ENCODE measurements at places on chromosomes 2 and 18.

GRCh38 chr2:27082773-27083409, 3.7 kb upstream of the KHK start:
- DNase-seq: no peak

DNA sequence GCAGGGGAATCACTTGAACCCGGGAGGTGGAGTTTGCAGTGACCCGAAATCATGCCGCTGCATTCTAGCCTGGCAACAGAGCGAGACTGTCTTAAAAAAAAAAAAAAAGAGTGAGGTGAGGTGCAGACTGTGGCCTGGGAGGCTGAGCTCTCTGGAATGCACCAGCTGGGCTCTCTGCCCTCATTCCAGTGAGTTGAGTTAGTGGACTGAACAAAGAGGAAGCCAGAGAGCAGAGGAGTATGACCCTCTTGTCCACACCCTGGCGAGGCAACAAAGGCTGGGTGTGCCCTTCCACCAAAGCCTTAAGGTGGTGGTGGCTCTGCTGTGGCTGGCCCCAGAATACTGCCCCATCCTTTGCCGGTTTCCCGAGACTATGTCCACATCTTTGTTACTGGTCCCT, 71.3 kb upstream of the ACKR3 start:
- DNase-seq: no peak

DNA sequence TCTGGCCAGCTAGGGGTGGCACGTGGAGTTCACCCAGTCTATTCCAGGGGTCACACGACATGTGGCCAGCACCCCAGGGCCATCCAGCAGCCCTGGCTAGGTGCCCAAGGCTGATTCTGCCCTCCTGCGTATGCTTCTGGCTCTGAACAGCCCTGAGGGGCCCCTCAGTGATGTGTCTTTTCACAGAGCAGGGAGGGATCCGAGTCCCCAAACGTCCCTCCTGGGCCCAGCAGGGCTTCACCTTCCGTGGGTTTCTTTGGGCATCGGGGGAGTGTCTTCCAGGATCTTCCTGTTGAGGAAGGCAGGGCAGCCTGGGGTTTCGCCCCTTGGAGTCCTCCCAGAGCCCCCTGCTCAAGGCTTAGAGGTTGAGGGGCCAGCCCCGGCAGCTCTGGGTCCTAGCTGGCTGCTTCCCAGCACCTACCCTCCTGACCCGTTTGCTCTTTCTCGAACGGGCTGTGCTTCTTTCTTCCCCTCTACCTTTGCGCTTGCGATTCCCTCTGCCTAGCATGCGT, 165.9 kb downstream of the DYSF start:
- no peak for DNase-seq

DNA sequence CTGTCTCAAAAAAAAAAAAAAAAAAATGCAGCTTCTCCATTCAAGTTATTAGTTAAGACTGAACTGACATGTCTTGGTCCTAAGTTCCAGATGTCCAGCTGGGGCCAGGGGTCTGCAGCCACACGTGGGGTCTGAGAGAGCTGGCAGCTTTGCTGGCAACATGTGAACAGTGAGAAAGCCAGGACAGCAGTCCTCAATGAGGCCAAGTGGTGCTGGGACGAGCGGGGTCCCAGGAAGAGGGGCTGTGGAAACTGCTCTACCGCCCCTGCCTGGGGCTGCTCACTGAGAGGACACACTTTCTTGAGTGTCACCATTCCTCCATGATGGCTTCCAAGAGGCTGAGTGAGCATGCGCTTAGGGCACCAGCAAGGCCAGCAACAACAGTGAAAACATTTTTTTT, 100.7 kb upstream of the TAF1B start:
- no peak for DNase-seq

GRCh38 chr2:42194428-42194827, 25.3 kb downstream of the EML4 start:
- no peak for DNase-seq

- no peak for DNase-seq
Observed at GRCh38 chr2:82780050-82780449, 1679.0 kb downstream of the SUCLG1 start.

- DNase-seq: no peak
Observed at GRCh38 chr2:46943881-46944798, 28.5 kb upstream of the MCFD2 start.

GRCh38 chr2:11154016-11154922, 998 bp upstream of the SLC66A3 start:
- DNase-seq: no peak

DNA sequence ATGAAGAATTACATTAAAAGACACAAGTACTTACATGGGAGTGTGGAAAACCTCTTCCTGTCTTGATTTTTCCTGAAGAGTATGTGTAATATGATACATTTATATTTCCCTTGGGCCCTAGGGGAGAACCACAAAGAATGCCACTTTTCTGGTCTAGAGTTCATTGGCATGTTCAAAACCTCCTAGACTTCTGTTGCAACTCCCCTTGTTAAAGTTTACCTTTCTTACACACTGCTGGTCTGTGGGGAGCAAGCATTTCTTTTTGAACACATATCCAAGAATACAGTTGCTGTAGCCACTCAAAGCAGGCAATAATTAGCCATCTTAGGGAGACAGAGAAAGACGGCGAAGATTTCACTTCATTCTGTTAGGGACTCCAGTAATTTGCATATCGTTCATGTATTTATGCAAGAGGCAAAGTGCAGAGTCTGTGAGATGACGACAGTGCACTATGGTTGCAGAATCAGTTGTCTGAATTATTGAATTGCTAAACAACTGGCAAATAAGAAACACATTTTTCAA, 103.5 kb downstream of the NOL4 start:
- DNase-seq: no peak

DNA sequence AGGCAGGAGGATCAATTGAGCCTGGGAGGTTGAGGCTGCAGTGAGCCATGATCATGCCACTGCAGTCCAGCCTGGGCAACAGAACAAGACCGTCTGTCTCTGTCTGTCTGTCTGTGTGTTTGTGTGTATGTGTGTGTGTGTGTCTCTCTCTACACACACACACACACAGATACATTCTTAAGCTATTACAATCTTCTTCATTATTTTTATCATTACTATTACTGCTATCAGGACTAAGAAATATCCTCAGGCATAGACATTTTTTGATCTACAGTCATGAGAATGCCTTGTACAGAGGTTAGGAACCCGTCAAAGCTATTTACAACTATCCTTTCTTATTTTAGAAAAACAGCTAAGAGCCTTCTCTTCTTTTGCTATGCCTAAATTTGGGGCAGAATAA, 207.4 kb downstream of the NEDD4L start:
- no peak for DNase-seq

DNA sequence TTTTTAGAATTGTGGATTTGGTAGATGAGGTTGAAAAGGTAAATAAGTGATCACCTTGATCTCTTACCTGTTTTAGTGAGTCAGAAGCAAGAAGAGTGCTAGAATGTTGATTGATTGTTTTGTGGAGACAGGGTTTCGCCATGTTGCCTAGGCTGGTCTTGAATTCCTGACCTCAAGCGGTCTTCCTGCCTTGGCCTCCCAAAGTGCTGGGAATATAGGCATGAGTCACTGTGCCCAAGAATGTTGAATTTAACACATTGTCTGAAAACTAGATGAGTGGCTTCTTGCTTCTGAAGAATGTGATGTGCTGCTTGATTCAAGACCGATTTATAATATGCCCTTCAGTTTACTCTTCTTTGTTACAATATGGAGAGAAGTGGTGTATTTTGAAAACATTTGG, 121.3 kb downstream of the FMNL2 start:
- DNase-seq: no peak

DNA sequence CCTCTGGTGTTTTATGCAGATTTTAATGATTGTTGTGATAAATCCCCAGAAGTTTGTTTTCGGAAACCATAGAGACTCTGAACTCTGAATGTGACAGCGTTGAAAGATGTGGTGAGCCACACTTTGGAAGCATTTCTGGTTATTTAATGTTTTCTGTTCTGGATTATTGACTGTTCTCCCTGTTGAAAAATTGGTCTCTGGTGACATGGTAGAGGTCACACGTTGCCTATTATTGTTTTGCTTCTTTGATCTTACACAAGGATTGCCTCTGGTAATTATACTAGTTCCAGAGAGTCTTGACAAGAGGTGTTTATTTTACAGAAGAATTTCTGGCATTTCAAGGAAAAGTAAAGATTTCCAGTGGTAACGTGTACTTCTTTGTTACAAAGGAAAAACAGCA, 127.1 kb downstream of the GREB1L start:
- DNase-seq: no peak

DNA sequence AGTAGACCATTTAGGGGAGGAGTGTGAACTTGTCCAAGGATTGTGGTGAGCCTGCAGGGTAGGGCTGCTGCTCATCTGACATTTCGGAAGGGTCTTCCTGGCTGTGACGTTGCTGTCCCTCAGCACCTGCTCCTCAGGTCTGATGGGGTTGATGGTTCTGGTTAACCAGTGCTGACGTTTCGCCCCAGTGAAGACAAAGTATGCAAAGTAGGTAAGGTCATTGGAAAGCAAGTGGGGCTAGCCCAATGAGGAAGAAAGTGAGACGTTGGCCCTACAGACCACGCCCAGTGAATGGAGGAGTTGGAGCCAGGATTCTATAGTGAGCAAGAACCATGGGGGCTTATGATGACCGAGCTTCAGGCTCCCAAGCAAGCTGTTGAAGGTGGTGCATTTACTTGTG, 33.4 kb upstream of the ZNF396 start:
- DNase-seq: no peak

DNA sequence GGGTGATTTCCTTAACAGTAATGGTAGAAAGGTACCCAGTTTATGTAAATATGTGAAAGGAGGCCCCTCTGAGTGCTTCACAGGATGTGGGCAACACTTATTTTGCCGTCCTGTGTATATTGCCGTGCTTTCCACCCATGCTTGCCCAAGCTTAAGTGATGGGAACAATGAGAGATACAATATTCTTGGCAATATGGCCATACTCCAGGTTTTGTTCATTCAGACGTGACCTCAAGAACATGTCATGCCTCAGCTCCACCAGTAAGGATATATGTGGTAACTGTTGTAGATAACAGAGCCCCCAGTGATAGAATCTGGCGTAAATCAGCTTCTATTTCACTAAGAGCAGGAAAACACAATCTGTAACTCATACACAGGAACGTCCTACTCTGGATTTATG, 318.7 kb downstream of the PTPRM start:
- no peak for DNase-seq

- no peak for DNase-seq
Observed at GRCh38 chr2:197216361-197216979, 94.1 kb downstream of the ANKRD44 start.

GRCh38 chr2:8478471-8478793, 203.4 kb upstream of the ID2 start:
- no peak for DNase-seq

- no peak for DNase-seq
Observed at GRCh38 chr2:171334946-171335345, 98.8 kb downstream of the METTL8 start.

- no peak for DNase-seq
Observed at GRCh38 chr18:11902522-11903292, 5.4 kb downstream of the MPPE1 start.

GRCh38 chr2:152466041-152466440, 131.1 kb downstream of the FMNL2 start:
- no peak for DNase-seq

- DNase-seq: no peak
Observed at GRCh38 chr2:160006475-160006874, 55.9 kb downstream of the PLA2R1 start.

GRCh38 chr18:24633121-24633520, 172.7 kb downstream of the HRH4 start:
- no peak for DNase-seq

DNA sequence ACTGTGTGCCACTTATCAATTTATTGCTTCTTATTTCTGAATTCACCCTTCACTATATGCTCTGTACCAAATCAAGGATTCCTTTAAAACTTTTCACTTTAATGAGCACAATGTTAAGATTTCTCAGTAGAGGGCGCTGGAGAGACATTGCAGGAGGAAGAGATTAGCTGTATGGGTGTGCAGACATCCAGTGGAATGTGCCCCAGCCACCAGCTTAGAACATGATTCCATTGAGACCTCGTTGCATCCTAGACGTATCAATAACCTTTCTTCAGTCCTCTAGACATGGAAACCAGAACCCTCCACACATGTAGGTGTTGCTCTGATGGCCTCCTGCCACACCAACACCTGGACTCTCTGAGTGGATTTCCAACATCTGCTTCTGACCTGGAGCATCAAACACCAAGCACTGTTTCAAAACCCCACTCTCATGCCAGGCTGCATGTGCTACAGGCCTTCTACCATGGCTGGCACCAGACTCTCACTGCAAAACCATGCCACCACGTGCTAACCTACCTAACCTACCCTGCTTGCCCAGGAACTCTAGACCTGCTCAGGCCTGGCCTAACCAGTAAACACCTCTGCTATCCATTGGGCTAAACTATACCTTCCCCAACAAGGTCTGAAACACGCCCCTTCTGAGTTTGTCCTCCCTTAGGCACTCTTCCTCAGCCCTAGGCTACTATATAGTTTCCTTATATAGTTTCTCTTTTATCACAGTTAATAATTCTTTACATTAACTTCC, 633.2 kb upstream of the PKDCC start:
- no peak for DNase-seq

GRCh38 chr2:213150315-213151097, 906 bp downstream of the IKZF2 start:
- DNase-seq: no peak

DNA sequence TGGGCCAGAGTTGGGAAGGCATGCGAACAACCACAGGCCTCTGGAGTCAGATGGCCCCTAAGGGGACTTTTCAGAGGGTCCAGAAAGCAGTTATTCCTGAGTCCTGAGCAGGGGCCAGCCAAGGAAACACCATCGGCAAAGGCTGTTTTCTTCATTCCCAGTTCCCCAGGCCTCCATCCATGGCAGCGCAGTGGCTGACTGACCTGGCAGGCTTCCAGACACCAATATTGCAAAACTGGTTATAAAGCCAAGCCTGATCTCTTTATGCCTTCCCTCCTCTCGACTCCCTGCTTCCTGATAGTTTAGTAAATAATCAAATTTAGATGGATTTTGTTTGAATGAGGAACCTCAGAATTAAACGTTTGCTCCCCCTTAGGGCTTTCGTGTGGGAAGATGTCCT, 133.4 kb upstream of the ITGA6 start:
- DNase-seq: no peak

GRCh38 chr2:143786026-143786765, 657.0 kb downstream of the ARHGAP15 start:
- no peak for DNase-seq

DNA sequence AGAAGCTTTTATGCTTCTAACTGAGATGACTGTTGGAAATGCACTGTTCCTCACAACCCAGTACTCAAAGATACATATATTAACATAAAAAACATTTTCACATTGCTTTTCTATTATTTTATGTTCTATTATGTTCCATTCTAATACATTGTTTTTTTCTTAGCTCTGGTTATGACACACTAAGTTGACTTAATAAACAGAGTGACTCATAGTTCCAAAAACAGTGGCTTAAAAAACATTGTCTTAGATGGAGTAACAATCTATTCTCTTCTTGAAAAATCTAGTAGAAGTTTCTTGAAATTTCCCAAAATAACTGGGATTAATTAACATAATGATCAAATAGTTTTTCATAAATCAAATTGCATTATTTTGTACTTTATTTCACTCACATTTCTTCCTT, 328.2 kb upstream of the LRATD1 start:
- no peak for DNase-seq

- no peak for DNase-seq
Observed at GRCh38 chr2:231615058-231615671, 22.5 kb downstream of the TEX44 start.

GRCh38 chr2:232013701-232014353, 52.3 kb downstream of the DIS3L2 start:
- DNase-seq: no peak

Data from substantia nigra (tissue), 51 donors.